Immature natural killer cell (primary cell): ENCODE measurements at places on chromosomes 3 and 15. TPM values are rescaled to one million over a fixed set of nuclear protein-coding genes. Genes with fewer than 3 reads are reported as not detected.

- H3K36me3 ChIP-seq = no peaks in the 10 kb centered on the region
- peaks cover 7% of the 10 kb centered on the region for H3K27me3 ChIP-seq
- no peak for DNase-seq
Observed at GRCh38 chr15:98063871-98064270, 103.4 kb downstream of the ARRDC4 start.

- no peak overlapping the region for H3K27ac ChIP-seq
- H3K4me3 ChIP-seq = no peak overlapping the region
- no peak for DNase-seq
Observed at GRCh38 chr15:29805043-29805707, 17.1 kb downstream of the TJP1 start.

The EIF1B gene
- 34.4 TPM for polyA plus RNA-seq

DNA sequence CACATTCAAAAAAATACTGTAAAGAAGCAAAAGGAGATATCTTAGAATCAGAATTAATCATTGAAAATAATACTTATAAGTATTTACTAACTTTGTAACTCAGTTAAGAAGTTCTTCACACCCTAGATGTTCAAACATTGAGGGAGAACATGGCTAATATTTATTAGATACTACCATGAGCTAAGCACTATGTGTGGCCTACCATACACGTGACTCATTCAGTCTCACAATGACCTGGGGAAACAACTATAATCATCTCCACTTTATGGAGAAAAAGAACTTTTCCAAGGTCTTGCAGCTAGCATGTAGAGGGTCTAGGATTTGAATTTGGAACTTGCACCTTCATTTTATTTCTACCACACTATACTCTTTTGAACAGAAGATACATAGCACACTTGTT, 361.9 kb upstream of the CFAP20DC start:
- DNase-seq = no peak
- H3K36me3 ChIP-seq = no peaks in the 10 kb centered on the region
- H3K4me1 ChIP-seq = no peaks in the 10 kb centered on the region
- peak overlapping the region; percentile 26 for H3K27ac ChIP-seq
- no peaks in the 10 kb centered on the region for H3K27me3 ChIP-seq

- no peaks in the 10 kb centered on the region for H3K27me3 ChIP-seq
- no peak overlapping the region for H3K4me3 ChIP-seq
- H3K36me3 ChIP-seq = no peaks in the 10 kb centered on the region
- DNase-seq = no peak
Observed at GRCh38 chr3:155372281-155372680, 78.8 kb upstream of the STRIT1 start.

The AMOTL2 gene
- not detected for polyA plus RNA-seq

The SHF gene
- 1.9 TPM for polyA plus RNA-seq

The LNP1 gene
- polyA plus RNA-seq = 0.93 TPM

DNA sequence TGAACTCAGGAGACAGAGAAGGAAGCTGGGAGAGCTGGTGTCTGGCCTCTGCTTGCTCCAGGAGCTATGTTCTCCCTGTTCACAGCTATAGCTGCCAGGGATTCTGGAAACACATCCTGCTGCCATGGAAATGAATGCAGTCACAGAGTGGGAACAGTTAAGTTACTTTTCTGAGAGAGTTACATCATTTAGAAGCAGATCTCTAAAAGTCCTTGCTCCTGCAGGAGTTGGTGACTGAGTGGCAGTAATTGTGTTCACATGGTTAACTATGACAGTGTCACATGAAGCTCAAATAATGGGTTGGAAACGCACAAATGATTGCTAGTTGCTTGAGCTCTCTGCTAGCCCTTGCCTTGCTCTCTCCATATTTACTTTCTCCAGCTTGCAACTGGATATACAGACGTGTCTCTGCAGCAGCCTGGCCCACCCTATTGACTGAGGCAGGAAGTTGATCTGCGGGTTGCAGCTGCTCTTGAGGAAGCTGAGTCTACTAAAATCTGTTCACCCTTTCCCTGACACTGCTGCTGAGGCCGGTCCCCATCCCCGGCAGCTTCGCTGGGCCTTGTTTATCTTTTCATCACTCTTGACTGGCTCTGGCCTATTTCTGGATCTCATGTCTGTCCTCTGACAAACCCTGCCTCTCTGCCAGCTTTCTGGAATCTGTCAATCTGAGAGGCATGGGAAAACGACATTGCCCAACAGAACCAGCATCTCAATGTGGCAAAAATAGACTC, 16.7 kb upstream of the ISLR start:
- H3K27me3 ChIP-seq = peaks cover 9% of the 10 kb centered on the region
- H3K4me3 ChIP-seq = no peak overlapping the region
- no peak overlapping the region for H3K27ac ChIP-seq
- no peaks in the 10 kb centered on the region for H3K4me1 ChIP-seq

GRCh38 chr15:63763476-63764123, 70.1 kb downstream of the HERC1 start:
- H3K4me3 ChIP-seq = peak overlapping the region; percentile 76
- peak; percentile 64 for DNase-seq
- H3K27me3 ChIP-seq = peaks cover 2% of the 10 kb centered on the region
- H3K27ac ChIP-seq = peak overlapping the region; percentile 88
- H3K4me1 ChIP-seq = peaks cover 46% of the 10 kb centered on the region

The CELSR3 gene
- polyA plus RNA-seq = not detected

- no peaks in the 10 kb centered on the region for H3K36me3 ChIP-seq
- no peak overlapping the region for H3K27ac ChIP-seq
- H3K4me3 ChIP-seq = no peak overlapping the region
- no peak for DNase-seq
Observed at GRCh38 chr15:72178976-72179585, 18.5 kb downstream of the GRAMD2A start.

The PLIN1 gene
- polyA plus RNA-seq = not detected

DNA sequence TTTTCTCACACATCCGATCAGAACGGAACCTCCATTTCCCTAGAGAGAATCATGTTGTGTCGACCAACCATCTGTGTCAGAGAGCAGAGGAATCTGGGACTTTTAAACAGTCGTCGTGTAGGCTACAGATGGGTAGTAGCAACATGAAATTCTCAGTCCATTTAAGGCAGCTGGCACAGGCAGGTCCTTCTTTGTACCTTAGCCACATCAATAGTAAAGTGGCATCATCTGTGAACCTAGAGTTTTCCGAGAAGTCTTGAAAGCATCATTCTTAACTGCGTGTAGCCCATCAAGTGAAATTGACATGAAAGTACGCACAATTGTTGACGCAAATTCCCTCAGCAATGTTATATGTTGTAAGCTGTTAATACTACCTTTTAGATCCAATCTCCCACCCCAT, 114.5 kb upstream of the GRM7 start:
- no peak for DNase-seq
- no peak overlapping the region for H3K4me3 ChIP-seq
- H3K27me3 ChIP-seq = no peaks in the 10 kb centered on the region

DNA sequence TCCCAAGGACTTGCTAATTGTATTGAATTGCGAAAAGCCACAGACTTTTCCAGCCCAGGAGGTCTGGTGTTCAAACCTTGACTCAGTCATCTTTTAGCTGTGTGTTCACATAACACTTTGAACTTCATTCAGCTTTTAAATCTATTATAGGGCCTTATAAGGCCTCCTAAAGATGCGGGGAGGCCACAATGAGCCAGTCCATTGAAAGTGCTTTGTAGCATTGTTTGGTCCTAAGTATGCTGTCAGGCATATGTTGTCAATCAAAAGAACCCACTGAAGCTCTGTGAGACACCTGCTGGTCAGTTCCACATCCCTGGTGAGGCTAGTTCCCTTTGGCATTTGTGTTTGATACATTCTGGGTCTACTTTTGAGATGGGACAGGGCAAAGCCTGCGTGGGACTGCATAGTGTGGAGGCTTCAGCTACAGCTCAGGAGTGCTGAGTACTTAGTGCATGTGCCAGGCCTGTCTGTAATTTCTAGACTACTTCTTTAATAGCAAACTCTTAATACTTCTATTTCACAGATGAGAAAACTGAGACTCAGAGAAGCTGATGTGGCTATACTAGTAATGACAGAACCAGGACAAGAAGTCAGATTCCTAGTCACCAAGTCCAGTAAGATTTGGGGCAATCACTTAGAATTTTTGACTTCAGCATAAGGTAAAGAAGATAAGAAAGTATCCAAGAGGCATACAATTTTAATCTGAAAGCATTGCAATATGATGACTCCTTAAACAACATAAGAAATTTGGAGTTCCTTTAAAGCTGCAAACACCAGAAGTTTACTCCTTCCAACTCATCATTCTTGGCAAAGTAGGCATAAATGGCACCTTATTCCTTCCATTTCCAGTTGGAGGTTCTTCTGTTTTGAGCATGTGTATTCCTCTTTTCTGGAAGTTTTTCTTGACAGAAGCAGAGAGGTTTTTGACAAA, 213.0 kb downstream of the PDCD6IP start:
- peaks cover 25% of the 10 kb centered on the region for H3K4me1 ChIP-seq
- no peak overlapping the region for H3K27ac ChIP-seq
- no peak overlapping the region for H3K4me3 ChIP-seq
- H3K27me3 ChIP-seq = no peaks in the 10 kb centered on the region
- DNase-seq = no peak

GRCh38 chr3:62226601-62227339, 146.6 kb downstream of the FEZF2 start:
- no peaks in the 10 kb centered on the region for H3K36me3 ChIP-seq
- H3K4me1 ChIP-seq = no peaks in the 10 kb centered on the region

GRCh38 chr3:186164696-186165095, 55.8 kb upstream of the ETV5 start:
- H3K4me3 ChIP-seq = no peak overlapping the region
- no peaks in the 10 kb centered on the region for H3K4me1 ChIP-seq
- H3K27ac ChIP-seq = no peak overlapping the region
- H3K27me3 ChIP-seq = peaks cover 2% of the 10 kb centered on the region
- DNase-seq = no peak

- H3K4me3 ChIP-seq = peak overlapping the region; percentile 69
- DNase-seq = peak; percentile 18
- H3K27me3 ChIP-seq = peaks cover 3% of the 10 kb centered on the region
- peaks cover 14% of the 10 kb centered on the region for H3K4me1 ChIP-seq
- no peaks in the 10 kb centered on the region for H3K36me3 ChIP-seq
- peak overlapping the region; percentile 80 for H3K27ac ChIP-seq
Observed at GRCh38 chr3:141686466-141687291, 51.4 kb upstream of the RNF7 start.

- H3K27me3 ChIP-seq = no peaks in the 10 kb centered on the region
- H3K4me1 ChIP-seq = no peaks in the 10 kb centered on the region
- no peak for DNase-seq
- no peak overlapping the region for H3K27ac ChIP-seq
- no peaks in the 10 kb centered on the region for H3K36me3 ChIP-seq
Observed at GRCh38 chr15:22968366-22968765, 11.8 kb downstream of the CYFIP1 start.

DNA sequence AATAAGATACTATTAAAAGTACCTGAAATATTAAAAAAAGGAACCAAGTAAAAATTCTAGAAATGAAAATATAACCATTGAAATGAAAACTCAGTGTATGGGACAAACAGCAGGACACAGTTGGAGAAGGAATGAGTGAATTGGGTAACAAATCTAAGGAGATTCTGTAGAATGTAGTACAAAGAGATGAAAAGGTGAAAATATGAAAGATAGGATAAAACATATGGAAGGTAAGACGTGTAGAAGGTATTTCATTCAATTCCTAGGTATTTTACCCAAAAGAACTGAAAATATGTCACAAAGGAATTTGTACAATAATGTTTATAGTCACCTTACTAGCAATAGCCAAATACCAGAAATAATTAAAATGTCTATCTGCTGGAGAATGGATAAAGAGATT, 82.9 kb upstream of the CCNL1 start:
- H3K4me1 ChIP-seq = no peaks in the 10 kb centered on the region
- peaks cover 3% of the 10 kb centered on the region for H3K27me3 ChIP-seq
- no peak for DNase-seq
- H3K36me3 ChIP-seq = no peaks in the 10 kb centered on the region
- H3K27ac ChIP-seq = no peak overlapping the region

The ZBED2 gene
- polyA plus RNA-seq = not detected

DNA sequence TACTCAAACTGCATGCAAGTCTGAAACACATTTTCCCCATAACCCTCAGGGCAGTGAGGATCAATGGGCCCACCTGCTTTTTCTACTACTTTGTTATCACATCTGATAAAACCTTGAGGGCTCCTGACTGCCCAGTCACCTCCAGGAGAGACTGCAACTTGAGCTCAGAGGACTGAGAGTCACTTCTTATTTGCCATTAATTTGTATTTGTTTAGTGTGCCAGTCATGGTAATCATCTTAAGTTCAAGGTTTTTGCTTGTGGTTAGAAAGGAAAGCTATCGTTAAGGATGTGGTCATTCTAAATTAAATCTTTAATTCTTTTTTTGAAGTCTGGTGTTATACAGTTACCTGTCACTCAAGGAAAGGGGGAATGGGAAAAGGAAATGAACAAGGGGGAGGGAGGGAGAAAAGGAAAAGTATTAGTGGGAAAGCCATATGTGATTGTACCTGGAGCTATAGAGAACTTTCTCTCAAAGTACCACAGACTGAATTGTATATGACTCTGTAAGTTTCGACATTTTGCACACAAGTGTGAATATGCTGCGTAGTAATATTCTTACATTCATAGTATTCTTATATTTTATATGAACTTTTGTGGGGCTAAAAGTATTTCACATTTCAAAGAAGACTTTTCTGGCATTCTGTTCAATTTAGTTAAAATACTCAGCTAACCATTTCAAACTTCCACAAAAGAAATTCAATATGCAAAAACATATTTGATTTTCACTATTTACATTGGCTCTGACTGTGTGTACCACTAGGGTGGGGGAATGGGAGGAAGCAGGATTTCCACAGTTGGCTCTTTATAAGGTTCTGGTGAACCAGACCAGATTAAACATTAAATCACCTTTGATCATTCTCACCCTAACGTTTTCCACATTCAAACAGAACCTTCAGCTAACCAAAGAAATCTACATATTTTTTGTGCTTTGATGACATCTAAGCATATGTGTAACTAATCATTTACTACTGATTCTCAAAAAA, 166.5 kb upstream of the ATP11B start:
- H3K36me3 ChIP-seq = no peaks in the 10 kb centered on the region
- H3K4me3 ChIP-seq = no peak overlapping the region
- H3K27me3 ChIP-seq = peaks cover 2% of the 10 kb centered on the region

DNA sequence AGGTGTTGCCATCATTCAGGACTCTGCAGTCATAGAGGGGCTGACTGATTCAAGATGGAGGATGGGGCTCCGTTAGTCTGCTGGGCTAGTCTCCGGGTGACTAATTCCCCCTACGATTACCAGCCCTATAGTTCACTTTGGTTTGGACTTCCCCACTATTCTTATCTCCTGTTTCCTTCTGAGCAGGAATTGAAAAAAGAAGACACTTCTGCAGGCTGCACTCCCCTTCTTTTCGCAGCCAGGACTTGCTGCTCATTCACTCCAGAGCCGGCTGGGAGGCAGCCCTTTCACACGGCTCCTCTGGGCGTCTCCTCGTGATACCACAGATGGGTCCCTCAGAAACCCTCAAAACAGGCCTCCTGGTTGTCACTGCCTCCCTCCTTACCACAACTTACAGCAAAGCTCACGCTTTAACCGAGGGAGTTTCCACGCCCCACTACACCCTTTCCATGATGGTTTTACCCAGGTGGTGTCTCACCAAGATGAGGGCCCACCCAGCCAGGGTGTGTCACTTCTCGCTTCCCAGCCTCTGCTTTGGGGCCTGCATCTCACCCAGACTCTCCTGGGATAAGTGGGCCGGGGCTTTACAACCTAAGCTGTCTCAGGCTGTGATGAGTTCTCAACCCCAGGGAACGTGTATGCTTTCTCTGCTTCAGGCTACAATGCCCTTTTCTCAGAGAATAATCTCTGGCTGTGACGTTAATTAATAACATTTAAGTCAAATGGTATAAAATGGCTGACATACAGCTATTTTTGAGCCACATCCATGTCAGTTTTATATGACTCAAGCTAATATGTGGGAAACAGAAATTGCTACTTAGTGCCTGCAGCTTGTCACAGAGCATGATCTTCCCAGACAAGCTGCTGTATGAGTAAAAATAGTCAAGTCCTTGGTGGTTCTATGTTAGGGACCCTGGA, 11.9 kb downstream of the CX3CR1 start:
- peak; percentile 94 for DNase-seq
- peak overlapping the region; percentile 99 for H3K27ac ChIP-seq
- H3K27me3 ChIP-seq = peaks cover 16% of the 10 kb centered on the region
- H3K4me3 ChIP-seq = peak overlapping the region; percentile 95
